ENCODE measurements at places on chromosomes 3 and 15. TPM values are rescaled to one million over a fixed set of nuclear protein-coding genes. Genes with fewer than 3 reads are reported as not detected.

Gene LTF
- total RNA-seq: 15.3 TPM

Gene P3H2
- 74.6 TPM for total RNA-seq

Gene TM4SF4
- total RNA-seq: not detected

Gene ZDHHC23
- 10.3 TPM for total RNA-seq

Gene PPP2R3A
- 8.8 TPM for total RNA-seq

Gene AMT
- total RNA-seq: 13.9 TPM

Gene UBXN7
- total RNA-seq: 26.2 TPM

All from upper lobe of left lung (tissue), 6 donors.